ENCODE measurements at places on chromosomes 1 and 21. TPM values are rescaled to one million over a fixed set of nuclear protein-coding genes. Genes with fewer than 3 reads are reported as not detected.
A peak's percentile ranks its signal among the peaks of the same experiment; 100 is the strongest.

- H3K27me3 ChIP-seq: no peaks in the 10 kb centered on the region
- DNase-seq: no peak
- H3K27ac ChIP-seq: no peak overlapping the region
Observed at GRCh38 chr1:240441669-240442068, 170.3 kb downstream of the GREM2 start.

DNA sequence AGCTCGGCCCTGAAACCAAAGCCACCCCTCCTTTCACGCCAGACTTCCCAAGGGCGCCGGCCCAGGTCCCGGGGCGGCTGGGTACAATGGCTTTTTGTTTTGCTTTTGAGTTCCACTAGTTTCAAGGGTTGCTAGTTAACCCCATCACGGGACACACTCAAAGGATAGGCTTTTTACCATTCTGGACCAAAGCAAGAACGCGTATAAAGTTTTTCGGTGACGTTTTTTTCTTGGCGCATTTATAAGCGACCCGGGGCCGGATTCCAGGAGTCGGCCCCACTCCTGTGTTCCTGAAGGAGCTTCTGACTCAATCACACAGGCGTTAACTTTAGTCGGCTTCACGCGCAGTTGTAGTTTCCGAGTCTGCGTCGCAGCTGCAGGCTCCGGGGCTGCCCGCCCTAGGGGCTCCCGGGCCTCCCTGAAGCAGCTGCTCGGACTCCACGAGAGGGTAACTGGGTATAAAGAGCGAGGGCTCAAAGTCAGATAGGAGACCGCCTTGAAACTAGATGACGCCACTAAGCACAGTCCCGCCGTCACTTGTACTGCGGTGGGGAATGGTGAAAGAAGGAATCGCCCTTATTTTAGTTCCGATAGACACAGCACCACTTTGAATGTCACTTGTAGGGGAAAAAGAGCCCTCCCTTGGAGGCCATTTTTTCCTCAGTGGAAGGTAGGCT lies 707 bp upstream of the KLHL21 start:
- DNase-seq: peak; percentile 70
- peak overlapping the region; percentile 92 for H3K27ac ChIP-seq
- peak overlapping the region; percentile 59 for H3K4me3 ChIP-seq
- peaks cover 30% of the 10 kb centered on the region for H3K4me1 ChIP-seq

- peak within 1 kb of the TSS; percentile 51 for H3K4me3 ChIP-seq
- peak; percentile 10 for DNase-seq
- peaks cover 12% of the 10 kb centered on the region for H3K4me1 ChIP-seq
- H3K36me3 ChIP-seq: no peaks in the 10 kb centered on the region
Observed at GRCh38 chr1:168136709-168137514, at the start of gene GPR161. Gene GPR161, minus strand, starts transcription at chr1:168136930. Its CDS starts 32,080 bp downstream, at chr1:168104850.

DNA sequence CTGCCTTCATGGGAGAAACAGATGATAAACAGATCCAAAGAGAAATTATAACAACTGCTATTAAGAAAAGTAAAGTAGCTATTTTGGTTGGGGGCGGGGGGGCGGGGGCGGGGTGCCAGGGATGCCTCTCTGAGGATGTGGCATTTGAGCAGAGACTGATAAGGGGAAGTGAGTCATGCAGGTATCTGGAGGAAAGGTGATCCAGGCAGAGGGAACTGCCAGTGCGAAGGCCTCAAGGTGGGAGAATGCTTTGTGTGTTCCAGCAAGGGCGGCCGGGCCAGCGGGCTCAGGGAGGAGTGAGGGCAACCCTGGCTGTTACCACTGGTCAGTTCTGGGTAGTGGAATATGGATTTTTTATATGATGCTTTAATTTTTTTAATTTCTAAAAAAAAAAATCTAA lies 7.0 kb upstream of the TNFRSF1B start:
- no peak overlapping the region for H3K27ac ChIP-seq
- DNase-seq: no peak

GRCh38 chr1:99363531-99363930 lies 99.2 kb downstream of the PLPPR4 start:
- no peaks in the 10 kb centered on the region for H3K4me1 ChIP-seq
- no peak overlapping the region for H3K4me3 ChIP-seq
- H3K36me3 ChIP-seq: no peaks in the 10 kb centered on the region
- DNase-seq: no peak

DNA sequence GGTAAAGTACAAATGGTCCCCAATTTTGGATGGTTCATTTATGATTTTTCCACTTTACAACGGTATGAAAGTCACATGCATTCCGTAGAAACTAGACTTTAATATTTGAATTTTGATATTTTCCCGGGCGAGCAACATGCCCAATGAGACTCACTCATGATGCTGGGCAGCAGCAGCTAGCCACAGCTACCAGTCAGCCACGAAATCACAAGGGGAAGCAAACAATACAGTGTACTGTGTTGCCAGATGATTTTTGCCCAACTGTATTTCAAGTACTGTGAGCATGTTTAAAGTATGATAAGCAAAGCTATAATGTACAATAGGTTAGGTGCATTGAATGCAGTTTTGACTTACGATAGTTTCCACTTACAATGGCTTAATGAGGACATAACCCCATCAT lies 266.8 kb downstream of the VAV3 start:
- H3K4me1 ChIP-seq: no peaks in the 10 kb centered on the region
- H3K27ac ChIP-seq: no peak overlapping the region
- H3K36me3 ChIP-seq: no peaks in the 10 kb centered on the region
- DNase-seq: no peak
- no peak overlapping the region for H3K4me3 ChIP-seq
- H3K27me3 ChIP-seq: no peaks in the 10 kb centered on the region

GRCh38 chr21:33028773-33029384 lies 3.1 kb downstream of the OLIG2 start:
- H3K27me3 ChIP-seq: peaks cover 64% of the 10 kb centered on the region
- peak overlapping the region; percentile 26 for H3K4me3 ChIP-seq
- no peaks in the 10 kb centered on the region for H3K36me3 ChIP-seq
- H3K4me1 ChIP-seq: peaks cover 33% of the 10 kb centered on the region
- H3K27ac ChIP-seq: no peak overlapping the region

- no peaks in the 10 kb centered on the region for H3K36me3 ChIP-seq
- H3K27me3 ChIP-seq: no peaks in the 10 kb centered on the region
- H3K4me3 ChIP-seq: no peak overlapping the region
- H3K4me1 ChIP-seq: no peaks in the 10 kb centered on the region
Observed at GRCh38 chr1:84619383-84620102, 45.3 kb upstream of the CTBS start.

GRCh38 chr1:219882096-219882495 lies 46.3 kb downstream of the SLC30A10 start:
- no peaks in the 10 kb centered on the region for H3K36me3 ChIP-seq
- H3K4me3 ChIP-seq: no peak overlapping the region
- no peaks in the 10 kb centered on the region for H3K27me3 ChIP-seq
- H3K27ac ChIP-seq: no peak overlapping the region
- H3K4me1 ChIP-seq: no peaks in the 10 kb centered on the region

DNA sequence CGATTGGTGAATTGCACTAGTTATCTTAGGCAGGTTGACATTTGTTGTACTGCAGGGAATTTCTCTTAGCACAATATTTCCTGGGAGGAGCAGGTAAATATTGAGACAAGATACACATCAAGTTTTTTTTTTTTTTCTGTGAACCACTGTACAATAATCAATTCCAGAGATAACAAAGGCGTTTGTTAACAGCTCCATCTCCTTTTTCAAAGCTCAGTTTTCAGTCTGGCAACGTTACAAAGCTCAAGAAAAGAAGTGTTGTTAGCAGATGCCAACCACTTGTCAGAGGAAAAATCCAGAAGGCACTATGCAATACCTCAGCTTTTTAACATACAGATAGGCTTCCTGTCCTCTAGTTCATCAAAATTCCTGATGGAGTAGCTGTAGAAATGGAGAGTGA lies 40.9 kb upstream of the DAB1 start:
- no peaks in the 10 kb centered on the region for H3K36me3 ChIP-seq
- no peaks in the 10 kb centered on the region for H3K27me3 ChIP-seq
- H3K27ac ChIP-seq: no peak overlapping the region

- no peak for DNase-seq
- no peak overlapping the region for H3K27ac ChIP-seq
- H3K4me1 ChIP-seq: no peaks in the 10 kb centered on the region
- H3K36me3 ChIP-seq: no peaks in the 10 kb centered on the region
- no peak overlapping the region for H3K4me3 ChIP-seq
Observed at GRCh38 chr1:245807954-245808719, 653.4 kb downstream of the KIF26B start.

GRCh38 chr21:46205766-46206162 lies 21.5 kb upstream of the SPATC1L start:
- DNase-seq: no peak
- H3K27ac ChIP-seq: no peak overlapping the region
- H3K4me1 ChIP-seq: no peaks in the 10 kb centered on the region
- no peaks in the 10 kb centered on the region for H3K27me3 ChIP-seq

GRCh38 chr21:36320421-36321324 lies 676 bp downstream of the MORC3 start:
- H3K4me3 ChIP-seq: peak overlapping the region; percentile 74
- no peaks in the 10 kb centered on the region for H3K27me3 ChIP-seq
- H3K4me1 ChIP-seq: peaks cover 10% of the 10 kb centered on the region
- DNase-seq: no peak
- no peaks in the 10 kb centered on the region for H3K36me3 ChIP-seq

TINAGL1 gene
- total RNA-seq: not detected

BARHL2 gene
- total RNA-seq: not detected

LCE2A gene
- total RNA-seq: not detected

ADGRL4 gene
- total RNA-seq: not detected

KIAA1614 gene
- 0.22 TPM for total RNA-seq

OR2L13 gene
- not detected for total RNA-seq

MYCL gene
- not detected for total RNA-seq

IGSF3 gene
- 2.0 TPM for total RNA-seq

All from CD8-positive, alpha-beta memory T cell (primary cell).